Activated CD4-positive, alpha-beta T cell treated with anti-CD3 and anti-CD28 coated beads for 36 hours (primary cell): ENCODE measurements at places on chromosomes 11 and 22. TPM values are rescaled to one million over a fixed set of nuclear protein-coding genes. Genes with fewer than 3 reads are reported as not detected.

The ANO3 gene
- total RNA-seq, result not detected

The ACRV1 gene
- total RNA-seq, result not detected

The KRTAP5-11 gene
- total RNA-seq, result not detected

The IL18BP gene
- total RNA-seq, result 10.2 TPM

The HBE1 gene
- not detected for total RNA-seq

The CHRDL2 gene
- not detected for total RNA-seq

The LRRN4CL gene
- 0.16 TPM for total RNA-seq

The OR51B2 gene
- total RNA-seq, result not detected

The OAF gene
- 1.4 TPM for total RNA-seq

The LYVE1 gene
- not detected for total RNA-seq

The ESRRA gene
- 19.0 TPM for total RNA-seq

DNA sequence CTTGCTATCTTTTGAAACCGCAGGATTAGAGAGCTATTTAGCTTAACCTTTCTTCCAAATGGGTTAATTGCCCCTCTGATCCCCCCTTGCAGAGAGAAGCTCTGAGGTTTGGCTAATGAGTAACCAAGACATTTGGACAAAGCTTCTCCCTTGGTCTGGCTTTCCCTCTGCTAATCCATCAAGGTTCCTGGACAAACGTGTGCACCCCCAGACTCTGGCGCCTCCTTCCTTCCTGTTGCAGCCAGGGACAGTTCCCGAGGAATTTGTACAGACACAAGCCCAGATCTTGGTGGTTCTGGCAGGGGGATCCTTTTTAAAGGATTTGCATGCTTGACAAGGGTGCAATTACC lies 1.6 kb downstream of the KIAA1671 start:
- no peak for DNase-seq

DNA sequence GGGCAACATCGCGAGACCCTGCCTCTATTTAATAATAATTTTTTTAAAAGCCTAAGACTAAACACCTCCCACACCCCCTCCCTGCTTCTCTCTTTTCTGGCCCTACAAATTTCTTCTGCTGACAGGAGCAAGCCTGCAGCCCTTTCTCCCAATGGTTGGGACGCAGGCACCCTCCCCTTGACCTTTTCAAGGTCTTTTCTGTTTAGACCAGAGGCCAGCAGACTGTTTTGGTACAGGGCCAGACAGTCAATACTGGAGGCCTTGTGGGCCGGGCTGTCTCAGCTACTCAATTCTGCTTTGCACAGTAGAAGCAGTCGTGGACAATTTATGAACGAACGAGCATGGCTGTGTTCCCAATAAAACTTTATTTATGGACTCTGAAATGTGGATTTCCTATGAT lies 92.3 kb downstream of the SCN3B start:
- no peak for DNase-seq

DNA sequence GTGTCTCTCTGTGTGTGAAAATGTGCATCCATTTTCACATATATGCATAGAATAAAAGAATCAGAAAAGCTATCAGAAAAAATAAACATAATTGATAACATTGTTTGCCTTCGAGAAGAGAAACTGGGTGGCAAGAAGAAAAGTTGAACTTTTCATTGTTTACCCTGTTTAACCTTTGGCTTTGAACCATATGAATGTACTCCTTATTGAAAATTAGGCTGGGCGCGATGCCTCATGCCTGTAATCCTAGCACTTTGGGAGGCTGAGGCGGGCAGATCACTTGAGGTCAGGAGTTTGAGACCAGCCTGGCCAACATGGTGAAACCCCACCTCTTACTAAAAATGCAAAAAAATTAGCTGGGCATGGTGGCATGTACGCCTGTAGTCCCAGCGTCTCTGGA lies 11.9 kb upstream of the OR9Q1 start:
- DNase-seq, result no peak

GRCh38 chr11:132858223-132858622 lies 674.1 kb downstream of the OPCML start:
- no peak for DNase-seq

GRCh38 chr11:73426219-73426850 lies 50.1 kb downstream of the RELT start:
- DNase-seq, result no peak

DNA sequence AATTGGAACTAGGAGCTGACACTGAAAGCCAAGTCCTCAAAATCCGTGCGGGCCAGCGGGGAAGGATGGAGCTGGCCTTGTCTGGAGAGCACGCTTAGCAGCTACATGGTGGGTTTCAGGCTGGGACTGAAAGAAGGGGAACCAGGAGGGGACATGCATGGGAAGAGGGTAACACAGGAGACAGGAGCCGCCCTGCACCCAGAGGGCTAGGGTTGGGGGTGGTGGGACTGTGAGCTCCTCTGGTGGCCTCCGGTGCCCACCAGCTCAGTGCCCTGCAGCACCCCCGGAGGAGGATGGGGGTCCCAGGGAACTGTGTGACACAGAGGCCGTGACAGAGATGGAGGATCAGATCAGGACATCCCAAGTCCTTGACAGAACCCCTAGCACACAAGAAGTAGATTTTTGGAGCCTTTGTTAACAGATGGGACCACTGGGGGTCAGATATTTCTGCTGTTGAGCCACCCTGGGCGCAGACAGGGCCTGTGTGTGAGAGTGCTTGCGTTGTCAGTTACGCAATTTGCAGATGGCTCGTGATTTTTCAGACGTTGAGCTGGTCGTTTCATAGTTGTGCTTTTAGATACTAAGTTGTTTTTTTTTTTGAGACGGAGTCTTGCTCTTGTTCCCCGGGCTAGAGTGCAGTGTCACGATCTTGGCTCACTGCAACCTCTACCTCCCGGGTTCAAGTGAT lies 21.3 kb upstream of the GRAMD4 start:
- no peak for DNase-seq

GRCh38 chr11:128964463-128964930 lies 21.8 kb upstream of the TP53AIP1 start:
- DNase-seq, result no peak

DNA sequence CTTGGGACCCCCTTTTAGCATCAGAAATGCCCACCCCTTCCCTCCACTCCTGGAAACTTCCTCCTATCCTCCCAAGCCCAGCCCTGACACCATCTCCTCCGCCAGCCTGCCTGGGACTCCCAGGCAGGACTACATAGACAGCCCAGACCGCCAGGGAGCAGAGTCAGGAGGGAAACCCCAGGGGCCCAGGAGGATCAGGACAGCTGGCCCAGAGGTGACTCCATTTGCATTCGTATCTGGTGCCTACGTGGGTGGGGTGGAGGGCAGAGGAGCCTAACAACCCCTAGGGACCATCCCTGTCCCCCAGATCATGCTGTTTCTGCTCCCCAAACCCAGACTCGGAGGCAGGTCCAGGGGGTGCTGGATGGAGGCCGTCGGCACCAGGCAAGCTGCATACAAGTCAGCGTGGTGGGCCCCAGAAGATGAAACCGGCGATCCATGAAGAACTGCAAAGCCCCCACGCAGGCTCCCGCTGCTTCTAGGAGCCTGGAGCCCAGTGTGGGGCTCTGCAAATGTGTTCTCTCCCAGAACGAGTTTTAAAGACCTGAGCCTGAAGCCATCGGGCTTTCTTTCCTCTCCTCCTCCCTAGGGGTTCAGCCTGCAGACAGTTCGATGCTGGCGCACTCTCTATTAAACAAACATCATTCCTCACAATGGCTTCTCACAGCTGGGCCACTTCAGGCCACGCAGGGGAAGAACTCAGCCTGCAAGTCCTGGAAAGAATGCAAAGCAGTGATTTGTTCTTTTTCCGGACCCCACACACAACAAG lies 1506.8 kb downstream of the BRD1 start:
- DNase-seq, result no peak

- no peak for DNase-seq
Observed at GRCh38 chr11:35822815-35823495, 120.9 kb upstream of the LDLRAD3 start.

DNA sequence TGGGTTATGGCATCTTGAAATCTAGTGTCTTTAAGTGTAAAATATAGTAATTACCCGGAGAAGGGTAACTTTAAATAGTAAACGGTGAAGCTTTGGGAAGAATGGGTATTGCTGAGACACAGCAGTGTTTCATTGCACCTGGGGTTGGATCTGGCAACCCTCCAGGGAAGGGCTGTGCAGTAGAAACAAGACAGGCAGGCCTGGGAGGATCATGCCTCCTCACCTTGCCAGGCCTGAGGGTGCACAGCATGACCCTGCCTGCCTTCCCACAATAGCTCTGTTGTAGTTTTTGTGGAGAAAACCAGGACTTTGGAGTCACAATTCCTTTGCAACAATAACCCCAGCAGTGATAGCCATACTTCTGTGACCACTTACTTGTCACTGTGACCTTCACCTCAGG lies 64.6 kb upstream of the ADSL start:
- no peak for DNase-seq

DNA sequence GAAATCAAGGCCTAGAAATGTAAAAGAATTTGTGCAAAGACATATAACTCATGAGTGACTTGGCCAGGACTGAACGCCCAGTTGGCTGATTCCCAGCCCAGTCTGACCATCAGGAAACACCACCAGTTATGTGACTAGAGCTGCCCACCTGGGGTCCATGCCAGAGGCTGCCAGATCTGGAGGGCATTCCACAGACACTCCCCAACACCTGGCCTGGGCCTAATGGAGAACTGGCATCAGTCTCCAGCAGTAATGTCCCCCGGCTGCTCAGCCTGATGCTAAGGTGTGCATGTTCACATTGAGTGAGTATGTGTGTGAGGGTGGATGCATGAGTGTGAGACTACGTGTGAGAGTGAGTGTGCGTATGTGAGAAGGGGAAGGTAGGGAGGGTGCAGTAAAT lies 15.7 kb downstream of the PLAAT3 start:
- DNase-seq, result no peak

DNA sequence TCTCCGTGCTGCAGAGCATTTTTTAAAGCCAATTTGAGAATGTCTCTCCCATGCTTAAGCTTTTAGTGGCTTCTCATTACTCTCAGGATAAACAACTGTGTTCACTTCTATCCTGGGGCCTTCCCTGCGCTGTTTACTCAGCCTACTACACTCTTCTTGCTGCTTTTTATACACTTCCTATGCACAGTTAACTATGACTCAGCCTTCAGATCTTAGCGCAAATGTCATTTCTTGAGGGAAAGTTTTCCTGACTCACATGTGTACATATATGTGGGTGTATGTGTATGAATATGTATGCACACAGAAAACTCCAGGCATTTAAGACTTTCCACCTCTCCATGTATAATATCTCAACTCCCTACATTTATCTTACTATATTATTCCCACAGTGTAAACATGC lies 9.8 kb downstream of the THAP12 start:
- DNase-seq, result peak; percentile 69

- no peak for DNase-seq
Observed at GRCh38 chr11:61000426-61000825, 28.9 kb downstream of the CD6 start.

DNA sequence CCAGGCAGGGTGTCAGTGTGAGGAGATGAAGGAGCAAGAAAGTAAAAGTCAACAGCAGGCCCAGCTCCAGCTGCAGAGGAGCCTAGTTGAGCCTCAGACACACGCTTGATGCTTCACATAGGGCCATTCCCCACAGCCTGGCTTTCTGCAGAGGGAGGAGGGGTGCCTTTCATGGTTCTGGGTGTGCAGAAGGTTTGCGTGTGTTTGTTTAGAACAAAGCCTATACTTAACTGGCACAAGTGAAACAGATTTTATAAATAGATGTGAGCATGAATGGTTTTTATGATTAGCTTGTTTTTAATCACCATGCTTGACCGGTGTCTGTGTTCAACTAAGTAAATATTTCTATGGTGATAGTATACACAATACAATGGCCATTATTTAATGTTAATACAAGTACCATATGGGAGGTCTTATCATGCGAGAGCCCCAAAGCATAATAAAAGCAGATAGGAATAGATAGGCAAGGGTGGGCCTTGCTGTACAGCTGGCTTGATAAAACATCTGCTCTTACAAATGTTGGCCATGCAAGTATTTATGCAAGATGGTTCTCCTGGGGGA lies 290.2 kb downstream of the ETS1 start:
- DNase-seq, result peak; percentile 46

DNA sequence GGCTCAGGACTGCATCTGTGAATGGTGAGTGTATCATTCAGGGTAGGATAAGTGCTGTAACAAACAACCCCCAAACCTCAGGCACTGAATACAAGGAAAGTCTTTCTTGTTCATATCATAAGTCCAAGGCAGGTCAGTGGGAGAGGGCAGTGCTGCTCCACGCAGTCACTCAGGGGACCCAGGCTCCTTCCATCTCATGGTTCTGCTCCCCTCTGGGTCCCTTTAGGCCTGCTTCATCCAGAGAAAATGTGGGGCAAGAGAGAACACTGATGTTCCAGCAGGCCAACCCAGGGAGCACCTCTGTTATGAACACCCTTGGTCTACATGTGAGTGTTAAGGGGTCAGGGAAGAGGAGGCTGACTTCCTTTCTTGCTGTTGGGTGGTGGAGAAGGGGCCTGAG lies 187.8 kb downstream of the CHST1 start:
- no peak for DNase-seq

GRCh38 chr22:47738472-47739013 lies 976.1 kb downstream of the TBC1D22A start:
- DNase-seq, result no peak

GRCh38 chr22:27407369-27407985 lies 394.1 kb downstream of the MN1 start:
- no peak for DNase-seq

GRCh38 chr22:23403152-23403719 lies 176.9 kb downstream of the IGLL1 start:
- DNase-seq, result no peak

DNA sequence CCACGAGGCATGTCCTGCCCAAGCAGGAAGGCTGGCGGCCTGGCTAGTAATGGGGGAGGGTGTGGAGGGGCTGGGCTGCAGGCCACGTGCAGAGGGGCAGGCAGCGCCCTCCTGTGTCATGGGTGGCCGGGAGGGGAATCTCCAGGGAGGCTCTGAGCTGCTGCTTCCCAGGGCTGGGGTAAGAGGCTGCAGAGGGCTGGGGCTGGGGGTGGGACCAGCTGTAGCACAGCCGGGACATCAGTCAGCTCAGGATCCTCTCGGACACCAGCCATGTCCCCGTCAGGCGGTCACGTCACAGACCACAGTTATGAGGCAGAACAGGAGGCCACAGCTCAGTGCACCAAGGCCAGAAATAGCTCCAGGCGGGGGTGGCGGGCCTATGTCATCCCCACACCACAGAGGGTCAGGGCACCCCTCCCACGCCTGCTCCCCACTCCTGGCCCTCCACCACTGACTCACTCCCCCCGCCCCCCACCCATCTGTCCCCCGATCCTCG lies 21.1 kb downstream of the RTN4R start:
- DNase-seq, result no peak

DNA sequence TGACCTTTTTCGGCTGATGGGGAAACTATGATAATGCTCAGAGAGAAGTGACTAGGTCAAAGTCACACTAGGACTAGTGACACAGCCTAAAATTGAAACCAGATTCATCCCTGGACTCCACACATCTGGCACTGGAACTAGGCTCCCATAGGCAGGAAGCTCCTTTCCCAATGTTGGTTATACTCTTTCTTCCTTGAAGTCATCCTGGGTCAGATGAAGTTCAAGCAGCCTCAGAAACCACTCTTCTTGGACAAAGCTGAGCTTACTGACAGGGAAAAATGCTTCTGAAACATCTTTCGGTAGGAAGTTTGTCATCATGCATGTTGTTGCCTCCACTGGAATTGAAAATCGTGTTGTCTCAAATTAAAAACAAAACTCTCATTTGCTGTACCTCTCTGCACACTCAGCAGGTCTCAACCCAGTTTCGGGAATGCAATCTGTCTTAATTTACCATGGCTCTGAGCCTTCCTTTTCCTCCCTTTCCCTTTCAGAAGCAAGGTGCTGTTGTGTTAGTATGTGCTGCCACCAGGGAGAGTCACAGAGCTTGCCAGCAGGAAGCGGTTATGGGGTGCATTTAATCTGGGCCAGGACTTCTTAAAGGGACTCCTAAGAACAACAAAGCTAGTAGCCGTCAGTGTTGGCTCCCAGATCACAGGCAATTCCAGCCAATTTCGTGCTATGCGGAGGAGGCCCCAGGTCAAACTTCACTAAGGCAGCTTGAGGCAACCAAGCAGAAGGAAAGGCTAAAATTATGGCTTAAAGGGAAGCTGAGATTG lies 384.8 kb downstream of the TENM4 start:
- DNase-seq, result no peak
